ENCODE measurements at places on chromosomes 4 and X.

GRCh38 chr4:169015186-169015623 is 5.2 kb upstream of the CBR4 start:
- no peak for DNase-seq

- DNase-seq = no peak
Measured at GRCh38 chr4:17490575-17491059, 21.3 kb downstream of the QDPR start.

GRCh38 chrX:154738011-154738738 is 12.7 kb downstream of the GAB3 start:
- DNase-seq = peak; percentile 45

GRCh38 chr4:10115797-10116568 is 616 bp downstream of the WDR1 start:
- peak; percentile 58 for DNase-seq

GRCh38 chr4:30434656-30435055 is 285.5 kb upstream of the PCDH7 start:
- no peak for DNase-seq

All from gastrocnemius medialis (tissue), 4 donors.